Keratinocyte (primary cell): ENCODE measurements at places on chromosomes 1 and 21. TPM values are rescaled to one million over a fixed set of nuclear protein-coding genes. Genes with fewer than 3 reads are reported as not detected.

DNA sequence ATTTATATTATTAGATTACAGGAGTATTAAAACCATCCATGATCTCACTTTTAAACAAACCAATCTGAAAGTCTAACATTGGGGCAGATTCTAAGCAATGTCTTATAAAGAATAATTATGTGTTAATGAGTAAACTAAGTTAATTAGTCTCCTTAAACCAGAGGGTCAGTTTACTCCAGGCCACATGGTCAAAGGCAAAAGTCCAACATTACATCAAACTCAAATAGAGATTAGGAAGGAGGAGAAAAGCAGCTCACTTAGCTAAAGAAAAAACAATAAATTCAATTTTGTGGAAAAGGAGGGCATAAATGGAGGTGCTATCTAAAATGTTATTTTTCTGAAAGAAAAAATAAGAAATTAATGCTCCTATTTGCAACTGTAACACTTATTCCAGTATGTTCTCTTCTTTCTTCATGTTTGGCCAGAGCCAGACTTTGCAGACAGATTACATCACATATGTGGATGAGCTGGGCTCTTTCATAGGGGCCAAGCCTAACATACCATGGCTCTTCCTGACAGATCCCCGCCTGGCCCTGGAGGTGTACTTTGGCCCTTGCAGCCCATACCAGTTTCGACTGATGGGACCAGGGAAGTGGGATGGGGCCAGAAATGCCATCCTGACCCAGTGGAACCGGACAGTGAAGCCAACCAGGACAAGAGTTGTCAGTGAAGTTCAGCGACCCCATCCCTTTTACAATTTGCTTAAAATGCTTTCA, 24.3 kb upstream of the FMO2 start:
- H3K36me3 ChIP-seq, result no peaks in the 10 kb centered on the region
- H3K27ac ChIP-seq, result no peak overlapping the region
- H3K27me3 ChIP-seq, result no peaks in the 10 kb centered on the region
- DNase-seq, result no peak
- H3K4me1 ChIP-seq, result peaks cover 2% of the 10 kb centered on the region

- H3K36me3 ChIP-seq, result no peaks in the 10 kb centered on the region
- H3K4me3 ChIP-seq, result no peak overlapping the region
- H3K27ac ChIP-seq, result no peak overlapping the region
These were observed 397.1 kb upstream of the VAMP3 start for GRCh38 chr1:7373876-7374562.

GRCh38 chr1:151059109-151060006, at the start of gene CDC42SE1:
TSS of gene CDC42SE1 (minus strand) at chr1:151059622. CDS start at chr1:151055730, 3,892 bp downstream.
- peak within 1 kb of the TSS; percentile 99 for H3K4me3 ChIP-seq
- no peaks in the 10 kb centered on the region for H3K27me3 ChIP-seq

DNA sequence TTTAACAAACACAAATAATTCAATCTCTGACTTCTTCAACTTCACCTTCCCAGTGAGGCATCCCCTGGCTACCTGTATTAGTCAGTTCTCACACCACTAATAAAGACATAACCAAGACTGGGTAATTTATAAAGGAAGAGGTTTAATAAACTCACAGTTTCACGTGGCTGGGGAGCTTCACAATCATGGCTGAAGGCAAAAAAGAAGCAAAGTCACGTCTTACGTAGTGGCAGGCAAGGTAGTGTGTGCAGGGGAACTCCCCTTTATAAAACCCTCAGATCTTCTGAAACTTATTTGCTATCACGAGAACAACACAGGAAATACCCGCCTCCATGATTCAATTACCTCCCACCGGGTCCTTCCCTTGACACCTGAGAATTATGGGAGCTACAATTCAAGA, 478.5 kb downstream of the ADGRL2 start:
- H3K36me3 ChIP-seq, result no peaks in the 10 kb centered on the region
- H3K4me1 ChIP-seq, result no peaks in the 10 kb centered on the region
- H3K27me3 ChIP-seq, result no peaks in the 10 kb centered on the region
- no peak for DNase-seq

DNA sequence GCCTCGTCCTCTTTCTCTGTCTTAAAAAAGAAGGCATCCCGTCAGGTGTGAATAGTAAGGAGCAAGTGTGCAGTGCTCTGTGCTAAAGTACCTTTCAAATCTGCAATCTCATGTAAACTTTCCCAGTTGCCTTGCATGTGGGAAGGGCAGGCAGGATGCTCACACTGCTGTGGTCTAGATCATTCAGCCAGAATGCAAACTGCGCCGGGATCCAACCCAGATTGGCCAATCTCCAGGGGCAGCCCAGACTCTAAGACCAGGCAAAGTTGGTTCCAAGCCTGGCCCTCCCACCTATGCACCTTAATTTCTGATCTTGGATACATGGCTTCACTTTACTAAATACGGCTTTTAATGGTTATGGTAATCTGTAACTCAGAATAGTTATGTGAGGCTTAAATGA, 3.2 kb upstream of the MAP1LC3C start:
- H3K36me3 ChIP-seq, result no peaks in the 10 kb centered on the region
- H3K4me3 ChIP-seq, result no peak overlapping the region
- DNase-seq, result no peak

GRCh38 chr1:8815582-8816151, 1.8 kb downstream of the RERE start:
- H3K27ac ChIP-seq, result peak overlapping the region; percentile 94
- H3K4me3 ChIP-seq, result peak overlapping the region; percentile 9
- peaks cover 21% of the 10 kb centered on the region for H3K4me1 ChIP-seq
- H3K36me3 ChIP-seq, result no peaks in the 10 kb centered on the region
- no peak for DNase-seq

DNA sequence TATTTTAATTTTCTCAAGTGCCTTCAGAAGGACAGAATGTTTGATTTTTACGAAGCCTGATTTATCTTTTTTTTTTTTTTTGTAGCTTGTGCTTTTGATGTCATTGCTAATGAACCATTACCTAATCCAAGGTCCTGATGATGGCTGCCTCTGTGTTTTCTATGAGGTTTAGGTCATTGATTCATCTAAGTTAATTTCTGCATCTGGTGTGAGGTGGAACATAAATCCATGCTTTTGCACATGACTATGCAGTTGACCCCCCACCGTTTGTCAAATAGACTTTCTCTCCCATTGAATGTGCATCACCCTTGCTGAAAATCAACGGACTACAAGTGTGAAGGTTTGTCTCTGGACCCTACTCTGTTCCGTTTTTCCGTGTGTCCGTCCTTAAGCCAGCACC, 50.5 kb downstream of the COL6A1 start:
- DNase-seq, result no peak
- H3K4me1 ChIP-seq, result no peaks in the 10 kb centered on the region
- no peak overlapping the region for H3K4me3 ChIP-seq

GRCh38 chr1:157154291-157154690, 16.1 kb upstream of the ETV3 start:
- H3K27ac ChIP-seq, result no peak overlapping the region
- H3K27me3 ChIP-seq, result no peaks in the 10 kb centered on the region

The AK5 gene
- 0.22 to 0.30 TPM (median 0.27 TPM) in 3 replicates for polyA plus RNA-seq

The B3GALT5 gene
- polyA plus RNA-seq, result not detected in 3 replicates

The TRIM46 gene
- 1.6 to 4.5 TPM (median 1.7 TPM) in 3 replicates for polyA plus RNA-seq

The OR2L5 gene
- not detected in 3 replicates for polyA plus RNA-seq

The SHISA4 gene
- polyA plus RNA-seq, result 2.2 to 5.8 TPM (median 4.0 TPM) in 3 replicates

The SH3BGR gene
- polyA plus RNA-seq, result 0.57 to 1.4 TPM (median 0.99 TPM) in 3 replicates

The CACNA1S gene
- polyA plus RNA-seq, result not detected in 3 replicates

The NECTIN4 gene
- 6.0 to 19.0 TPM (median 8.6 TPM) in 3 replicates for polyA plus RNA-seq

The RNU1-2 gene
- 66.0 to 67.0 TPM in 2 of 3 replicates, not detected in the other for polyA plus RNA-seq

The EXO1 gene
- polyA plus RNA-seq, result 0.84 to 6.5 TPM (median 5.4 TPM) in 3 replicates
